Stimulated activated CD4-positive, alpha-beta T cell treated with anti-CD3 and anti-CD28 coated beads, Interleukin-4, amount 100 ng/mL, for 24 hours (primary cell): ENCODE measurements at places on chromosomes 13 and 19.

- no peak for DNase-seq
Measured at GRCh38 chr19:21519488-21519887, 14.1 kb downstream of the ZNF429 start.

DNA sequence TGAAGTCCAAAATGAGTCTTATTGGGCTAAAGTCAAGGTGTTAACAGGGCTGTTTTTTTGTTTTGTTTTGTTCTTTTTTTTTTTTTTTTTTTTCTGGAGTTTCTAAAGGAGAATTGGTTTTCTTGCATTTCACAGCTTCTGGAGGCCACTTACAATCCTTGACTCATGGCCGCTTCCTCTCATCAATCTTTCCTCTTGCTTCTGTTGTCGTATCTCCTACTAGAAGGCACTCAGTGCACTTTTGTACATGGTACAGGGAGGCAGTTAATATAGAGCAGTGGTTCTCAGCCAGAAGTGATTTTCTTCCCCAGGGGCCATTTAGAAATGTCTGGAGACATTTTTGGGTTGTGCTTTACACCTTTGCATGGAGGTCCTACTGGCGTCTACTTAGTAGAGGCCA is 546.6 kb downstream of the DCT start:
- no peak for DNase-seq

DNA sequence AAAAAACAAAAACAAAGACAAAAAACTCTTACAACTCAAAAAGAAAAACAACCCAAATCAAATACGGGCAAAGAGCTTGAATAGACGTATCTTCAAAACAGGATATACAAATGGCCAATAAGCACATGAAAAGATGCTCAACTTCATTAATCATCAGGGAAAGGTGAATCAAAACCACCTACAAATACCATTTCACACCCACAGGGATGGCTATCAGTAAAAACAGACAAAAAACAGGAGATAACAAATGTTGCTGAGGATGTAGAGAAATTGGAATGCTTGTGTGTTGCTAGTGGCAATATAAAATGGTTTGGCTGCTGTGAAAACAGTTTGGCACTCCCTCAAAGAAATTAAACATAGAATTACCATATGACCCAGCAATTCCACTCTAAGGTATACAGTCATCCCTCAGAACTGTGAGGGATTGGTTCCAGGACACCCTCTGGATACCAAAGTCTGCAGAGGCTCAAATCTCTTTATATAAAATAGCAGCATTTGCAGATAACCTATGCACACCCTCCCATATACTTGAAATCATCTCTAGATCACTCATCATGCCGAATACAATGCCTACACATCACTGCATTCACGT is 29.7 kb downstream of the MLLT1 start:
- DNase-seq, result no peak

GRCh38 chr19:54137699-54138488 is at the start of gene CNOT3:
Gene CNOT3 (plus strand): TSS chr19:54137762. CDS start chr19:54142979, 5,217 bp downstream.
- peak; percentile 35 for DNase-seq

- no peak for DNase-seq
Measured at GRCh38 chr13:50691176-50691680, 152.3 kb downstream of the DLEU7 start.

- no peak for DNase-seq
Measured at GRCh38 chr13:105170438-105170837, 1365.0 kb downstream of the EFNB2 start.

DNA sequence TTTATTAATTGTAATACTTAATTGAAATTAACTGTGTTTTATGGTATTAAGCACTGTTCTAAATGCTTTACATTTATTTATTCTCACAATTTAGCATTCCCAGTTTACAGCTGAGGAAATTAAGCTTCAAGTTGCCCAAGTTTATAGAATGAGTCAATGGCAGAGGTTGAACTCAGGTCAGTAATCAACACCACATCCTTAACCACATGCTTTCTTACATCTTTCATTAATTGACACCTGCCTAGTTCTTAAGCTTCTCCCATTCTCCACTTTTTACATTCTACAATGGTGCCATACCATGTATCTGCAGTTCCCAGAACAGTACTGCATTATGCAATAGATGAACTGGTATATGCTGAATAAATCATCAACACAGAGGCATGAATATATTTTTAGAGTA is 11.7 kb upstream of the RBM26 start:
- no peak for DNase-seq

GRCh38 chr19:7970716-7971448 is 27.4 kb upstream of the TIMM44 start:
- peak; percentile 23 for DNase-seq

GRCh38 chr13:19561585-19561984 is 253 bp upstream of the TPTE2 start:
- no peak for DNase-seq

DNA sequence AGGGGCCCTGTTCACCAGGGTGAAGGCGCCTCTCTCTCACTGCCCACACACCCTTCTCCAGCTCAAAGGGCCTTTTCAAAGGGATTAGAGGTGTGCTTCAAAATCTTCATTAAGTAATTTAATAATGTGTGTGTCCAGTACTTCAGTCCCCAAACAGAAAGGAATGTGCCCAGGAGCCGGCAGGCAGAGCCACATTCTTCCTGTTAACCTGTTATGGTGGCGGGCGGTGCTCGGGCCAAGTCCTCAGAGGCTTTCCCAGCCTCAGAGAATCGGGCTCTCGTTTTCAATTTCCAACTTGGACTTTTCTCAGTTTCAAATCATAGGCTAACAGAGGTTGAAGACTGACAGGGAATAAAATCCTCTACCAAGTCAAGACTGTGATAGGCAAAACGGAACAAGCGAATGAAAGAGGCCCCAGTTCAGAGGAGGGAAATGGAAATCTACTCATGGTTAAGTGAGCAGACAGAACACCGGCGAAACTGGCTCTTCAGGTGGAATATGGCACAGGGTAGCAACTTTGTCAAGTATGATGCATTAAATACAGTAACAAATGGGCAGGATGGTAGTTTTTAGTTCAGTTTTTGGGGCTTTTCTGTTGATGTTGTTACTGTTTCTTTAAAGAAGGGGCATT is 68.6 kb downstream of the FOXO1 start:
- DNase-seq, result no peak

DNA sequence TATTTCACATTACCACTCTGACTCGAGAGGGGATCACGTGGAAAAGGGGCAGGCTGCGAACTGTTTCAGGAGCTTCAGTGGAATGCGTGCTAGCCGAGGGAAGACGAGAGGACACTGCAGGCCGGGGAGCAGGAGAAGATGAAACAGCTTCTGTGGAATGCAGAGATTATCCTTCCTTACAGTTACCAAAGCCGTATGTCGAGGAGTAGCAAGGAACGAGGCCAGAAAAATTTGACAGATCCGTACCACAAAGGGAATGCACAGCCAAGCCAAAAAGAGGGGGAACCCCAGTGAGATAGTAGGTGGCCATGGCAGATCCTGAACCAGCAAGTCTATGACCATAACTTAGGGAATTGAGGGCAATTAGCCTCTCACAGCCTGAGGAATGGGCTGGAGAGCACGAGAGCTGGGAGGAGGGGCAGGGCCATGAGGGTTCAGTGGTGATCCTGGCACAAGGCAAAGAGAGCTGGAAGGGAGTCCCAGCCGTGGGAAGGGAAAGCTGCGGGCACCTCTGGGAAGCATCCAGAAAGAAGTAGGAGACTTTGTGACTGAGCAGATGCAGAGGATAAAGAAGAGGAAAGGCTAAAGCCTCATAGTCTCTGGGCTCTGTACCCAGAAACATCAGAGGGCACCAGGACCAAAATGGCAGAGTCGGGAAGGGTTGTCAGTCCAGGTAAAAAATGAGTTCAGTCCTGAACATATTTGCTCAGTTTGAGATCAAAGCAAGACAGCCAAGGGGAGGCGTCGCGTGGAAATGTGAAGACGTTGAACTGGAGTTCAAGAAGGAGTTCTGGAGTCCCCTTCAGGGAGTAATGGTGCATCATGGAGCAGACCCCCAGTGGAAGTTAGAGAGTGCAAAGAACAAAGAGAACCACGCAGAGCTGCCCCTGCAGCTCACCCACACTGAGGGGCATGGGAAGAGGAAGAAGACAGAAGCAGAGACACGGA is 5.1 kb downstream of the COL4A1 start:
- DNase-seq, result no peak

DNA sequence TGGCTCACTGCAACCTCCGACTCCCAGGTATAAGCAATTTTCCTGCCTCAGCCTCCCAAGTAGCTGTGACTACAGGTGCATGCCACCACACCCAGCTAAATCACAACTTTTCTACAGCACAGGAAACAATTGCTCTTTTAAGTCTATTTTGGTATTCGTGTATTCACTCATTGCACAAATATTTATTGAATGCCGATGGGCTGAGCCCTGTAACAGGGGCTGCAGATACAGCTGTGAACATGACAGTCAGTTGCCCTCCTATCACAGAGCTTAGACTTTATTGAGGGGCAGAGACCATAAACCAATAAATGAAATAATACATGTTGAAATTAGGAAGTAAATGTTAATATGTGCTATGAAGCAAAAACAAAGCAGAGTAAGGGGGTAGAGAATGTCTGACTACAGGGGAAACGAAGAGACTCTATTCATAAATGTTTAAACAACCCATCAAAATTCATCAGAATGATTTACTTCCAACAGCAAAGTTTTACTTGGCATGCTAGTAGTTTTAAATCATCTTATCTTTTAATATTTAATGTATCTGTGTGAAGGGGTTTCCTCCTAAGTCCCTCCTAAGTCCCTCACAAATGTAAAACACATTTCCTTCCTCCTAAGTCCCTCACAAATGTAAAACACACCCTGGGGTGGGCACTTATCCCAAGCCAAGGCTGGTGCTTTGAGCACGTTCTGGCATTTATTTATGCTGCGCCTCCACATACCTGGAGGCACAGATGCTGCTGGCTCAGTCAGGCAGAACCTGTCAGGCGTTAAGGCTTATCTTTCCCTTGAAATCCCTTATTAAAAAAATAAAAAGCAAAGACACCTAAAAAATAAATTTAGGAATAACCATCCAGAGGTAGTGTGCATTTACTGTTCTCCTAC is 140.8 kb downstream of the MIPEP start:
- DNase-seq, result no peak

- no peak for DNase-seq
Measured at GRCh38 chr13:98514288-98514687, 62.6 kb downstream of the STK24 start.

- DNase-seq, result no peak
Measured at GRCh38 chr13:35514801-35515502, 38.5 kb upstream of the MAB21L1 start.

- peak; percentile 40 for DNase-seq
Measured at GRCh38 chr13:19587635-19588300, 26.4 kb upstream of the TPTE2 start.

DNA sequence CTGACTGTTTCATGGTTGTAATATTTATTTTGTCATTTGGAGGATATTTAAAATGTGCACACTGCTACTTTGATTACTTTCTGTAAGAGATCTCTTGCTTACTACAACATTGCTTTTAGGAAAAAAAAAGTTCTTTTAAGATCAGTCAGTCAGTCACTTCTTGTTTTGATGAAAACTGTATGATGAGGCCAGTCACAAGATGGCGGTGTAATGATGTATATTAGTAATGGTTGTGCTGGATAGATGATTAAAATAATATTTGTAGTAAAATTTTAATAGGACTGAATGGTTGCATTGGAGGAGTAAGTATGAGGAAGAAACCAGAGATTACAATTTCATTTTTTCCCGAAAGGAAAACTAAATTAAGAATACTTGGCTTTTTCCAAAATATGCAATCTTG is 2411.1 kb downstream of the PCDH9 start:
- DNase-seq, result no peak

- DNase-seq, result no peak
Measured at GRCh38 chr13:49566461-49566860, 18.9 kb downstream of the RCBTB1 start.

- no peak for DNase-seq
Measured at GRCh38 chr19:40697007-40697406, 6.6 kb upstream of the NUMBL start.

DNA sequence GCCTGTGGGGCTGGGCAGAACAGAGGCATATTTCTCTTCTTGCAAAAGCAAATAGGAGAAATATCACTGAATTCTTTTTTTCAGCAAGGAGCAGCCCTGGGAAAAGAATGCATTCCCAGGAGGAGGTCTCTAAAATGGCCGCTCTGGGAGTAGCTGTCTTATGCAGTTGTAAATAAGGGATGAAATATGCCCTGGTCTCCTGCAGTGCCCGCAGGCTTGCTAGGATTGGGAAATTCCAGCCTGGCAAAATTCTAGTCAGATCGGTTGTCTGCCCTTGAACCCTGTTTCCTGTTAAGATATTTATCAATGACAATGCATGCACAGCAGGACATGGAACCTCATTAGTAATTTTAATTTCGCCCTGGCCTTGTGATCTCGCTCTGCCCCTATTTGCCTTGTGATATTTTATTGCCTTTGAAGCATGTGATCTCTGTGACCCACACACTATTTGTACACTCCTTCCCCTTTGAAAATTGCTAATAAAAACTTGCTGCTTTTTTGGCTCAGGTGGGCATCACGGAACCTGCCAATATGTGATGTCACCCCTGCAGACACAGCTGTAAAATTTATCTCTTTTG is 1993.2 kb downstream of the PCDH9 start:
- DNase-seq, result no peak

GRCh38 chr13:84121456-84121855 is 239.2 kb upstream of the SLITRK1 start:
- DNase-seq, result no peak

GRCh38 chr13:108332791-108333190 is 63.3 kb downstream of the TNFSF13B start:
- no peak for DNase-seq

- DNase-seq, result no peak
Measured at GRCh38 chr13:22126433-22127021, 455.7 kb downstream of the FGF9 start.

- DNase-seq, result no peak
Measured at GRCh38 chr13:48266701-48267639, 34.0 kb downstream of the ITM2B start.

DNA sequence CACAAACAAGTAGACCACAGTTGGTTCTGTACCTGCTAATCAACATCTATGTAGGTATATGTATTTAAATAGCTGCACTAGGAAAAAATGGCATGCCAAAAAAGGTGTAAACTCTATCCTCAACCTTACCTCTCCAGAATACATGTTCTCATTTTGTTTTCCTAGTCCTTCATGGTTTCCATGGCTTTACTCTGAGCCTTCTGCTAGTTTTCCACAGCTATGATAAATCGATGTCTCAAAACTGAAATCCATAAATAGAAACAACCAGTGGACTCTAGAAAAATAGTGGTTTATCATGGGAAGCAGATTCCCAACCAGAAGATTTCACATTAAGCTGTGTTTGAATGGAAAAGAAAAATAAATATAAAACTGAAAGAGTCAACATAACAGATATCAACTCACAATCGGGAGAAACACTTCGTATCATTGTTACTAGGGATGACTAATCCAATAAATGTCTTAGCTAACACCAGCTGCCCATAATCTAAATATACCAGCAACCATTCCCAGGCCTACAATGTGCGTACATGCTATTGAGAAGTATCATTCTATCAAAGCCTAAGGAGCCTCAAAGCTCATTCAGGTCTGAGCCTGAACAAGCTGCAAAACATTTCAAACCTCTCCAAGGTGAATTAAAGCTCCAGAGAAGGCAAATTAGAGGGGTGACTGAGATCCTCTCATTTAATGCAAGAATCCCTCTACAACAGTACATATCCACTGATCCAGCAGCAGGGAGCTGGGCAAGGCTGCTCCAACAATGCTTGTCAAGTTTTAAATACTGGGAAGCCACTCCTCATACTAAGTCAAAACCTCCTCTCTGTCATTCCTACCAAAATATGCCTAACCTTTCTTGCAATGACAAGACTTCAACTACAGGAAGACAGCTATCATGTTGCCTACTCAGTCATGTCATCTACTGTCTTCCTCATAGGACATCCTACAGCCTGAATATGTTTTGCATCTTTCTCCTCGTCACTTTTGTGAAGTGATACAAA is 90.2 kb downstream of the KCTD12 start:
- DNase-seq, result no peak

- DNase-seq, result no peak
Measured at GRCh38 chr13:109146912-109147647, 517.7 kb downstream of the MYO16 start.
